ENCODE measurements at places on chromosomes 2 and 18. TPM values are rescaled to one million over a fixed set of nuclear protein-coding genes. Genes with fewer than 3 reads are reported as not detected.

GRCh38 chr2:144524118-144525009 is 4.4 kb upstream of the ZEB2 start:
- H3K27ac ChIP-seq: peak overlapping the region; percentile 89
- peaks cover 43% of the 10 kb centered on the region for H3K4me1 ChIP-seq
- peaks cover 51% of the 10 kb centered on the region for H3K27me3 ChIP-seq

DNA sequence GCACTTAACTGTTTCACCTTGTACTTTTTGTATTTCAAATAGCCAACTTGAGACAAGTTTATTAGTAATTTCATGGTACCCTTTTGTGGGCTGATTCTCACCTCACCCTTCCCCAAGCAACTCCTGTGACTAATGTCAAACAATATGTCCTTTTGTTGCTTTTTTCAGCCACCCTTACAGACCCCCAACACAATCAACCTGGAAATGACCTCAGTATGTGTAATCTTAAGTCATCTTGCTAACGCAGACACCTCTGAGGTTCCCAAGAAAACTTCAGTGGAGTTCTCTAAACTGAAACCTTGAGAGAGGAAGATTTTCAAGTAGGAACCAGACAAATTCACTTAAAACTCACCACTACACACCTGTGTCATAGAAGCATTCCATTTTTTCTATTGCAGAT is 69.5 kb downstream of the KYNU start:
- H3K4me1 ChIP-seq: no peaks in the 10 kb centered on the region
- no peak for DNase-seq
- H3K27me3 ChIP-seq: no peaks in the 10 kb centered on the region
- H3K4me3 ChIP-seq: no peak overlapping the region

DNA sequence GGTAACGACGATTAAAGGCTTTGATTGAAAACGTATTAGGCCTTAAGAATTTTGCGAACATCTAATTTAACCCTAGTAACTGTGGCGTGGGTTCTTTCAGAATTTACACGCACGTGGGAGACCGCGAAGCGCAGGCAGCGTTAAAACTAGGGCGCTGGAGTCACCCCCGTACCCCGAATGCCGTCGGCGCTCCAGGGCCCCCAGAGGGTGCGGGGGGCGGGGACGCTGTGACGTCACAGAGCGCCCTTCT is 673 bp upstream of the SMCHD1 start:
- H3K36me3 ChIP-seq: no peaks in the 10 kb centered on the region
- peak; percentile 90 for DNase-seq
- H3K27me3 ChIP-seq: no peaks in the 10 kb centered on the region
- H3K4me3 ChIP-seq: peak overlapping the region; percentile 67

DNA sequence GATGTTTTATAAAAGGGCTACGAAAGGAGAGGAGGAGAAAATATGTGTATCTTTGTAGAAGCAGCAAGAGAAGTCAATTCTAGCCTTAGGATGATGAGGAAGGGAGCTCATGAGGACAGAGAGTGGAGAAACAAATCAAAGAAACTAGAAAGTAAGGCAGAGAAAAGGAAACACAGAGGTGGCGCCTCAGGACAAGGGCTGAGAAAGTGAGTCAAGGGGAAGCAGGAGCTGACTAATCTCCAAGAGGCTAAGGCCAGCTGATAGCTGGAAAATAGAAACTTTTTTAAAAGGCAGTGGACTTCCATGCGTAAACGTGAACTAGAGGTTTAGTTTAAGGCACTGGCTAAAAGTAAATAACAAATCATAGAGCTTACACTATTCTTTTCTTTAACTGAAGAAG is 173.3 kb downstream of the ANKRD44 start:
- DNase-seq: no peak
- H3K27me3 ChIP-seq: no peaks in the 10 kb centered on the region
- peaks cover 34% of the 10 kb centered on the region for H3K4me1 ChIP-seq
- H3K36me3 ChIP-seq: no peaks in the 10 kb centered on the region
- peak overlapping the region; percentile 53 for H3K27ac ChIP-seq

- H3K36me3 ChIP-seq: no peaks in the 10 kb centered on the region
- H3K27me3 ChIP-seq: no peaks in the 10 kb centered on the region
- no peak overlapping the region for H3K4me3 ChIP-seq
- no peak for DNase-seq
- H3K4me1 ChIP-seq: no peaks in the 10 kb centered on the region
Measured at GRCh38 chr18:24586662-24587360, 126.4 kb downstream of the HRH4 start.

GRCh38 chr2:218418717-218419458 is at the start of gene VIL1:
VIL1 (plus strand) TSS chr2:218419123; CDS start chr2:218423779, 4,656 bp downstream.
- no peak within 1 kb of the TSS for H3K27ac ChIP-seq
- no peaks in the 10 kb centered on the region for H3K36me3 ChIP-seq
- no peak for DNase-seq
- H3K27me3 ChIP-seq: no peaks in the 10 kb centered on the region
- no peaks in the 10 kb centered on the region for H3K4me1 ChIP-seq
- H3K4me3 ChIP-seq: no peak within 1 kb of the TSS

- H3K4me3 ChIP-seq: no peak overlapping the region
- H3K36me3 ChIP-seq: no peaks in the 10 kb centered on the region
- H3K27me3 ChIP-seq: no peaks in the 10 kb centered on the region
Measured at GRCh38 chr18:70907673-70908072, 618.8 kb downstream of the SOCS6 start.

- no peaks in the 10 kb centered on the region for H3K4me1 ChIP-seq
- no peaks in the 10 kb centered on the region for H3K36me3 ChIP-seq
- no peak overlapping the region for H3K27ac ChIP-seq
- no peak overlapping the region for H3K4me3 ChIP-seq
- no peaks in the 10 kb centered on the region for H3K27me3 ChIP-seq
Measured at GRCh38 chr2:5374762-5375161, 317.4 kb upstream of the SOX11 start.

GRCh38 chr18:49623571-49623970 is 61.7 kb downstream of the LIPG start:
- H3K4me3 ChIP-seq: no peak overlapping the region
- H3K27ac ChIP-seq: no peak overlapping the region
- no peaks in the 10 kb centered on the region for H3K27me3 ChIP-seq
- no peak for DNase-seq
- H3K4me1 ChIP-seq: no peaks in the 10 kb centered on the region
- no peaks in the 10 kb centered on the region for H3K36me3 ChIP-seq

DNA sequence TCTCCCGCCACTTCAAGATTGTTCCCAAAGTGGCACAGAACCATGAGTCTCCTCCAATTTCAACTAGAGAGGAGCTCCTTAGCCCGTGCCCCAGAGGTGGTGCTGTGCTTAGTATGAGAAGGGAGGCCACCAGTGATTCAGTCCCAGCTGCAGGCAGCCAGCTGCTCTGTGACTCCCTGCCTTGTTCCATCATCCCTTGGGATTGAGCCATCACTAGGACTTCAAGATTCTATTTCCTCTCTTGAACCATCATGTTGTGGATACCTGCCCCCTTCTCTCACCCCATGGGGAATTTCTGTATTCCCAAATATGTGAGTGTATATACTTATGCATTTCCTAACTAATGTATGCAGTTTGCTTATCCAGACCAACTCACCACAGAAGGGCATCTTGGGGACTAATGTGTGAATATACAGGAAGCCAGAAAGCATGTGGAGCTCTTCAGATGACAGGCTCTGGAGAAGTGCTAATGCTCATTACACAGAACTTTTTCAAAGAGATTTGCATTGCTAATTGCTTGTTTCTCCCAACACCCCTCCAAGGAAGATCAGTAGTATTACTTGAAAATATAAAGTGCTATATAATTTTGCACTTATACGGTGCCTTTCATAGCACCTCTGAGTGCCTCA is 111.0 kb upstream of the MAP3K20 start:
- H3K36me3 ChIP-seq: no peaks in the 10 kb centered on the region
- no peaks in the 10 kb centered on the region for H3K27me3 ChIP-seq
- no peak for DNase-seq
- no peak overlapping the region for H3K27ac ChIP-seq
- no peaks in the 10 kb centered on the region for H3K4me1 ChIP-seq
- H3K4me3 ChIP-seq: no peak overlapping the region

DNA sequence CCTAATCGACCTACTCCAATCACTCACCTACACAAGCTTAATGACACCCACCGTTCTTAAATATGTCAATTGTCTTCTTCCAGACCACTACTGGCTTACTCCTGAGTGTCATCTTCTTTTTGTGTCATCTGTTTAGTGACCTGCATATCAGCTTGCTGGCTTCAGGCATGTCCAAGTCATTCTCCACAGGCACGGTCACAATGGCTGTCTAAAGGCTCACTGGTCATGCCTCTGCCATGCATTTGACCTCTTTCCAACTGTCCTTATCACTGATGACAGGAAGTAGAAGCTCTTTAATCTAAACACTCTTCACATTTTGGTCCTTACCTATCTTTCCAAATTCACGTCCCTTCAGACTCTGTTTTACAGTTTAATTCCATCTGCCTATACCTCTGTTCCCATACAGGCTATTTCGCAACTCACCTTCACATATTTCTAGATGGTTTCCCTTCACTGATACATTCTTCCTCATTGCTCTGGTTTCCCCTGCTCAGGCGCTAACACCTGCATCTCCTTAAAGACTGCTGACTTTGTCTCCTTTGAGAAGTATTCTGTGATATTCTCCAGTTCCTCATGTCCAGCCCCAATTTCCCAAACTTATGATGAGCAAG is 217.5 kb downstream of the TRIB2 start:
- H3K4me3 ChIP-seq: no peak overlapping the region
- H3K27ac ChIP-seq: no peak overlapping the region

GRCh38 chr2:179017773-179018357 is 32.1 kb downstream of the CCDC141 start:
- DNase-seq: no peak
- no peaks in the 10 kb centered on the region for H3K4me1 ChIP-seq
- no peaks in the 10 kb centered on the region for H3K36me3 ChIP-seq

DSC2 gene
- 18.5 TPM for total RNA-seq

ARHGAP25 gene
- 43.5 TPM for total RNA-seq

GPR45 gene
- total RNA-seq: not detected

CXCR1 gene
- 1.7 TPM for total RNA-seq

TMEM178A gene
- total RNA-seq: 1.5 TPM

OTOF gene
- 0.10 TPM for total RNA-seq

Data from left lung (tissue), 14 donors.